Nephron progenitor cell (in vitro differentiated cells): ENCODE measurements at places on chromosomes 6 and 20.

DNA sequence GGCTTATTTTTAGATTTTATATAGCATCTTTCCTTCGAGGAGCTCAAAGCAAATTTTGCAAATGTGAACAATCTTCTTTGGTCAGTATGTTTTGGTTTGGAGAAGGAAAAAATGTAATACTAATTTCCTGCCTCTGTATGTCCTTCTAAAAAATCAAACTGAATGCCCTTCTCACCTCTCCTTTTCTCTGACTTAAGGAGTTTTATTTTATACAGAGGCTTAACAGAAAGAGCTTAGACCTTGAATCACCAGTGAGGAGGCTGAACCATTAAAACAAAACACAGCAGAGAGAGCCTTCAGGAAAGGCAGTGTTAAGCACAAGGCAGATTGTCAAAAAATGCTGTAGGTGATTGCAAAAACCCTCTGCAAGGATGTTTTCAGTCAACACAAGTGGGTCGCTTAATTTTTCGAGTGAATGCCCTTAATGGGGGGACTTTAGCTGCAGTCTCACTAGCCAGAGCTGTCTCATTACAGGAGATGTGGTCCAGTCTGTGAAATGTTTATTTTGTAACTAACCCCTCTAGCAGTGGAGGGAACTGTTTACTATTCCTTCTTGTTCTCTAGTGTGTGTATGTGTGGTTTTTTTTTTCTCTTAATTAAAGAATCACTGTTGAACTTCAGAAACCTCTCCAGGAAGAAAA, 481.3 kb upstream of the CITED2 start:
- no peak for DNase-seq

GRCh38 chr20:21090111-21090618, 16.0 kb downstream of the LINC00237 start:
- DNase-seq: no peak

- DNase-seq: no peak
These were observed 53.0 kb downstream of the SASH1 start for GRCh38 chr6:148395583-148396101.

- DNase-seq: no peak
These were observed 1.7 kb downstream of the SMOC2 start for GRCh38 chr6:168442646-168443045.

DNA sequence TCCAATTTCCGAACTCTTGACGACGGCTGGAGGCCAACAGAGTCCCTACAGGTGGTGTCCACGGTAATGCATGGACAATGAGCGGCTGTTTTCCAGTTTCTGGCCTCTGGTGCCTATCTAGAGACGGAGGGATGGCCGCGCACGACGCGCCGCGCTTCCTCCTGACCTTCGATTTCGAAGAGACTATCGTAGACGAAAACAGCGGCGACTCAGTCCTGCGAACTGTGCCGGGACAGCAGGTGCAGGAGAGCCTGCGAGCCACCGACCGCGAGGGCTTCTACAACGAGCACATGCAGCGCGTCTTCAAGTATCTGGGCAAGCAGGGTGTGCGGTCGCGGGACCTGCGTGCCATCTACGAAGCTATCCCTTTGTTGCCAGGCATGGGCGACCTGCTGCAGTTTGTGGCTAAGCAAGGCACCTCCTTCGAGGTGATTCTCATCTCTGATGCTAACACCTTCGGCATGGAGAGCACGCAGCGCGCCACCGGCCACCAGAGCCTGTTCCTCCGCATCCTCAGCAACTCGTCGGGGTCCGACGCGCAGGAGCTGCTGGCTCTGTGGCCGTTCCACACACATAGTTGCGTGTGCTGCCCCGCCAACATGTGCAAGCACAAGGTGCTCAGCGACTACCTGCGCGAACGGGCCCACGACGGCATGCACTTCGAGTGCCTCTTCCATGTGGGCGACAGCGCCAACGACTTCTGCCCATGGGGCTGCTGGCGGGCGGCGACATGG, 169.4 kb downstream of the CDK19 start:
- no peak for DNase-seq

DNA sequence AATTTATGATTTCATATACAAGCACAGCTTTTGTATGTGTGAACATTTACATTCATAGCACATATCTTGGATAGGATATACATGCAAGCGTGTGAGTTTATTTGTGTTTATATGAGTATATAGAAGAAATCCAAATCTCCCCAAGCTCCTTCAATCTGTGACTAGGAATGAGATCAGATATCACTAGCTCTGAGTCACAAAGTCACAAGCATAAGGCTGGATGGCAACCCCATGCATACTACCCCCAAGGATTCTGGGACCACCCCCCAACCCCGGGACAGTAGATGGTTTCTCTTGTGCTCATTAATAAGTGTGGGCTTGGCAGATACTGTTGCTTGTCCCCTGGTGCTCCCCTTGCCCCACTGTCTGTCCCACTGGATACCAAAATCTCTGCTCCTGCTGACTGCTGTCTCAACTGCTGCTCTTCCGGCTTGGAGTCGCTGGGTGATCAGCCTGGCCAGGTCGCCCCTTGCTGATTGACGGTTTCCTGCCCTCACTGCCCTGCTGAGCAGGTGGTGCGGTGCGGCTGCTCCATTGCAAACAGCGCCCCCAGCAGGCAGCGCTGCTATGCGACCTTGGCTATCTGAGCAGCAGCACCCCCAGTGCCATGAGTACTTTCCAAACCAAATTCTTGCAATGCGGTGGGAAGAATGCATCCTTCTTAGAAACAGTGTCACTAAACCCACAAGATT, 279.4 kb downstream of the CD83 start:
- DNase-seq: peak; percentile 45

GRCh38 chr20:61312925-61313324, 60.9 kb downstream of the CDH4 start:
- DNase-seq: no peak

GRCh38 chr6:91659891-91660290, 1073.0 kb upstream of the MAP3K7 start:
- no peak for DNase-seq

DNA sequence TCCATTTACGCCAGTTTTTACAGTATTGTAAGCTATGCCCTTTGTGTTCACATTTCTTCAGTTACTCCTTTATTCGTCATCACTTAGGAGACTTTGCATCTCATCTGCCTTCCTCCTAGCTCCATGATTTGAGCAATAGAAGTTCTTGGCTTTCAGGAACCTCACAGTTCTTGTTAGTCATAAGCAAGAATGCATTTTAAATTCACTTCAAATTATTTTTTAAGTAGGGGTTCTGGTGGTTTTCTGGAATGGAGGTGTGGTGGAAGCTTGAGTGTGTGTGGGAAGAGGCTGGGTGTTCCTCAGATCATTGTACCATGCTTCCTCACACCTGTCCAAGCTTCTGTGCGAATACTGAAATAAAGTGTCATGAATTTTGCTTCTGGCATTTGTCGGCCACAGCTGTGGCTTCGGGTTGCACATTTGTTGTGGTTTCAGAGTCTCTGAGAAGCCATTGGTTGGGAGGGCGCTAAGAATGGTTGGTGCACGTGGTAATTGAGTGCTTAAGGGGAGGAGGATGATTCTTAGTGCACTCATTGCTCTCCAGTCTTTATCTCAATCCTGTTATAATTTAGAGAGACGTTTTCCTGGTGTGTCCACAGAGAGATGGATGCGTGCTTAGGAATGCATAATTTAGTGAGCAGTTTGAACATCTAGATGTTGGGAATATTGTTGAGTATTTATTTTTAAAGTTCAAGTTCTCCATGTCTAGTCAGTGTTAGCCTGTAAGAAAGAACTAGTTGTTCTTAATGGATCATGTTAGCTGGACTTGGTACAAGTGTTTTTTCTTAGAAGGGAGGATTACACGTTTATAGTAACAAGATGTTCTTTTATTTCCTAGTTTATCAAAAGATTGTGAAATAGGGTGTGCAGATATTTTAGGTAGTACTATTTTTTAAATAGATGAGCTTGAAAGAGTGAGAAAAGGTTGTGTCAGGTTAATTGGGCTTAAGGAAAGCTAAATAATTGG, 31.9 kb downstream of the FOXO3 start:
- peak; percentile 25 for DNase-seq

DNA sequence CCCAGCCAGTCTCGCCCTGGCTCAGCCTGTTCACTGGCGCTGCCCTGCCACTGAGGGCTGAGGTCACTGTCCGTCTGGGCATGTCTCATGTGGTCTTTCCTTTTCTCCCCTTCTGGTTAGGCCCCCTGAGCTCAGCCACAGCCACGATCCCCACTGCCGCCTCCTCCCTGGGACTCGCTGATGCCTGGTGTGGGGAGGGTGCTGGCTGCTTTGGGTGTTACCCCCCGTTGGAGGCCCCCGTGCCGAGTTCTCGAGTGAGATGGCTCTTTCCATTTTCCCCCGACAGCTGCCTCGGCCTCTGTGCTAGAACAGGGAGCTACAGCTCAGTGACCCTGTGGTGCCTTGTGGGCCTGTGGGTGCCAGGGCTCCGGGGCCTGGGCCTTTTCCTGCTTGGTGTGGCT, 14.9 kb upstream of the TCFL5 start:
- no peak for DNase-seq

- no peak for DNase-seq
These were observed 78.1 kb downstream of the CFAP61 start for GRCh38 chr20:20130399-20130798.

GRCh38 chr20:63381781-63382431, 20.8 kb upstream of the CHRNA4 start:
- peak; percentile 85 for DNase-seq

DNA sequence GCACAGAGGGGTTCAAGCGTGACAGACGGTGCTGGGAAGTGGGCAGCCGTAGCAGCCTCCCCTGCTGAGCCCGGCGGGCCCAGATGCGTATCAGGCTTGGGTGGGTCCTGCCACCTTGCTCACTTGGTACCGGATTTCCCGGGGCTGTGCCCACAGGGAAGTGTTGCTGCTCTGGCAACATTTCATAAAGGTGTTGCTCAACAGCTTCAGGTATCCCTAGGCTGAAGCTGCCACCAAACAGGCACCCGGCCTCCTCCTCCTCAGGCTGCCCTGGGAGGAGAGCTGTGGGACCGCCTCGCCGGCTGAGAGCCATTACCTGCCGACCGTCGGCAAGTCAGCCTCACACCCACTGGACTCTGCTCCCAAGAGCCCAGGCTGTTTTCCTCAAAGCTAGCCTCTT, 11.5 kb downstream of the PSMG4 start:
- no peak for DNase-seq

DNA sequence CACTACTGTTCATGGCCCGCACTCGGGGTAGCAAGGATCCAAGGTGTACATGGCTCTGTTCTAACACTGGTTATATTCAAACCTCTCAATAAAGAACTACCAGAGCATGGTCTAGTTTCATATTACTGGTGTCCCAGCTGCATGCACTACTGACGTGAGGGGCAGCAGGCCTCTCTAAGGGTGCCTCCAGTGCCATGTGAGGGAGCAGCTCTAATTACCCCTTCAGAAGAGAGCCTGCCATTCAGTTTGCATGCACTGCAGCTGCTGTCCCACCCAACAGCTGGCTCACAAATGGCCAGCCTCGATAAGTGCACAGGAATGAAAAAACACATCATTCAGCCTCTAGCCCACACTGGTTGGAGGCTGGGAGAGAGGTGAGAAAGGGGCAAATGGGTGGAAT, 85.2 kb downstream of the SMLR1 start:
- no peak for DNase-seq

- peak; percentile 38 for DNase-seq
These were observed 1.1 kb upstream of the SLC4A11 start for GRCh38 chr20:3239867-3240775.

GRCh38 chr6:161745594-161746141, 471.8 kb upstream of the AGPAT4 start:
- no peak for DNase-seq

GRCh38 chr20:33408716-33409654, 7.7 kb upstream of the CDK5RAP1 start:
- DNase-seq: no peak

DNA sequence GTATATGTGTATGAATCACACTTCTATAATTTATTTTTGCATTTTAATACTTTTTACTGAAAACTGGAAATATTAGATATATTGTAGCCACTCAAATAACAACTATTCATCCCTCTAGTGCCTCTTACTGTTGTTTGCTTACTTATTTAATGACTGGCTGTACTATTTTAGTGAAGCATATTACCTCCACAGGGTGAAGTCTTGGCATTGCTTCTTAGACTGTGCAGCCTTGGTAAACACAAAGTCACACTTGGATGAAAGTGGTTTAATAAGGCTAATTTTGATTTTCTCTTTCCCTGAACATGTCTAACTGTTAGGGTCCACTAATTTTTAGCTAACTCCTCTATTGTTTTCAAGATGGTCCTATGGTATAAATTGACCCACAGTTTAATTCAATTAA, 1043.2 kb upstream of the ADGRB3 start:
- no peak for DNase-seq

- no peak for DNase-seq
These were observed 102.6 kb upstream of the DUSP22 start for GRCh38 chr6:189676-190075.

DNA sequence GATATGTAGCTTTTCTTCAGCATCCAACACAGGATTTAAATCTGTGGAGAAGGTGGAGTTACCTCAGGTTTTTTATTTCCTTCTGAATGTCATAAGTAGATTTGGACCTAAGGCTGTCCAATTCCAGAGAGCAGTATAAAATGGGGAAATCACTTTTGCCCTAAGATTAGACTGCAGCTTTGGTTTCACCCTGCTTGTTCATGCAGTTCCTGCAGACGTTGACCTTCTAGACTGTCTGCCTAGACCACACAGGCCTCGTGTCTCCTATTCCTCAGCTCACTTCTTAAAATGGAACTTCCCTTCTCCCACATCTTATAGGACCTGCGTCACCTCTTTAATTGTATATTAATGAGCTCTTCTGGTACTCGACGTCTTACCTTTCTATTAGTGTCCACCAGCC, 26.0 kb upstream of the C6orf62 start:
- DNase-seq: no peak

DNA sequence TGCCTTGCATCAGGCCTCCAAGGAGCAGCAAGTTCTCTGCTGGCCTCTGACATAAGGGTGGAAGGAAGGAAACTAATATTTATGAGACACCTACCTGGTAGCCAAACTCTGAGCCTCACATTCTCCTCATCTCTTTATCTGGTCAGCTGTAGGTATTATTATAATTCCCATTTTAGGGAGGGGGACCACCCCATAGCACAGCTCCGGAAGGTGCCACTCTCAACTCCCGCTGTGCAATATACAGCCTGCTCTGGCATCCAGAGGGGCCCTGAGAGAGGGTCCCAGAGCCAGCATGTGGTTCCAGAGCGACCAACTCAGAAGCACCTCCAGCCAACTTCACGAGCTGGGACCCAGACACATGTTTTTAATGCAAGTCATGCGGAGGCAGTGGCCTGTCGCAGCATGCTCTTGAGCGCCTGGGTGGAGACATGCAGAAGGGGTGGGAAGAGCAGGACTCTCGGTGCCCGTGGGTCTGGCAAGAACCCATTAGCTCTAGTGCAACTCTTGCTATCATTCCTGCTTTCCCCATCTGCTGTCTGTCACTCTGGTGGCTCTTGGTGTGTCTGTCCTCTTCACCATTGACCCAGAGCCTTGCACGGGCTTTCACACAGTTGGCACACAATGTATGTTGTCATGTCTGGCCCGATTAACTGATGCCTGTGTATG, 15.0 kb upstream of the MYMX start:
- no peak for DNase-seq
